Stimulated activated CD8-positive, alpha-beta memory T cell treated with anti-CD3 and anti-CD28 coated beads, Interleukin-7, amount 100 ng/mL, for 24 hours (primary cell): ENCODE measurements at places on chromosomes 6 and 20.

- DNase-seq = no peak
These were observed 89.6 kb upstream of the HS3ST5 start for GRCh38 chr6:114432400-114432799.

DNA sequence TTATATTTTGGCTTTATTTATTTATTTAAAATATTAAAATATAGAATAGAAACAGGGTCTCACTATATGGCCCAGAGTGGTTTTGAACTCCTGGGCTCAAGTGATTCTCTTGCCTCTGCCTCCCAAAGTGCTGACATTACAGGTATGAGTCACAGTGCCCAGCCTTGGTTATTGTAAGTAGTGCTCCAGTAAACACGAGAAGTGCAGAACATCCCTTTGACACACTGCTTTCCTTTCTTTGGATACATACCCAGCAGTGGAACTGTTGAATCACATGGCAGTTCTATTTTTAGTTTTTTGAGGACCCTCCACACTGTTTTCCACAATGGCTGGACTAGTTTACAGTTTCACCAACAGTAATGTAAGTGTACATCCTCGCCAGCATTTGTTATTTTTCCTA, 203.9 kb downstream of the PHF3 start:
- DNase-seq = no peak

- DNase-seq = no peak
These were observed 7.2 kb downstream of the HINT3 start for GRCh38 chr6:125963817-125964216.

- DNase-seq = no peak
These were observed 4.9 kb upstream of the PDYN start for GRCh38 chr20:1998715-1999114.

DNA sequence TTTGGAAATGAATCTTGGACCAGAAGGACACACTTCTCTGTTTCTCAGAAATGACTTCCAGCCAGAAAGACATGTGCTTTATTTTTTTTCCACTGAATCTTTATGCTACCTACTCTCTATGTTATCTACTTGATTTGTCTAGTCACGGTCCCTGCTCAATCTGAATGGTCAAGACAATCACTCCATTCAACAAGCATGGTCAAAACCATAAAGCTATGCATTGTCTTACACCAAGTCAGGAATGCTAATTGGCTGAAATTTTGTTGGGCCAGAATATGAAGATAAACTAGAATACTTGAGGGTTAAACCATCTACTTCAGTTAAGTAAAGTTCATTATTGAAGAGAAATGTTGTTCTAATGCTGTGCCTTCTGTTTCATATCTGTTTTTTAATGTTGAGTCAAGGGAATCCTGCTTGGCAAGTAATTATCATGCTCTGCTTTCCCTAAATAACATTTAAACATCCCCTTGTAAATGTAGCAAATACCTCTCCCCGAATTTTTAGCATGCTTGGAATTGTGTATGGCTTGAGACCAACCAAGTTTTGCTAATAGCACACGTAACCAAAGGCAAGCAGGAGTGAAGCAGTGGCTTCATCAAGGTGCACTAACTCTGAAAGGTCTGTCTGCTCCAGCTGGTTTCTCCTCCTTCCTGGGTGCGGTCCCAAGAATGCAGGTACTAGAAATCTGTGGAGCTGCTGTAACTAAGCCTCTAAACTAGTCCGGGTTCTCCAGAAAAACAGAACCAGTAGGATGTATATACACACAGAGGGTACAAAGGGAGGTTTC, 190.3 kb upstream of the CDYL start:
- DNase-seq = no peak

- no peak for DNase-seq
These were observed 53.7 kb downstream of the PPP1R16B start for GRCh38 chr20:38859070-38859690.

DNA sequence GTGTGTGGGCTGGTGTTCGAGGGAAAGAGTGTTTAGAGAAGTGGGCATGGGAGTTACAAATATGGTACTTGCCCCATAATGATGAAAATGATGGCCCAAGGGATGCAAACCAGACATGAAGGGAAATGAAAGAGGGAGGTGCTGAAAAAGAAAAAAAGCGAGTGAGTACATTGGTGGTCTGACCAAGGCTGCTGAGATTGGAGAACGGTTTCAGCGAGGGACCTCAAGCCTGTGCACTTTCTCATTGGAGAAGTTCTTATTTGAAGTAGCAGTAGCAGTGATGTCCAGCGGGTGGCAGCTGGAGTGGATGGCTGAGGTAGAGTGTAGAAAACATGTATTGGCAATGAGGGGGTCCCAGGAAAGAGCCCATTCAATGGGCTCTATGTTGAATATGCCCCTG, 54.8 kb downstream of the TNFAIP3 start:
- DNase-seq = no peak

DNA sequence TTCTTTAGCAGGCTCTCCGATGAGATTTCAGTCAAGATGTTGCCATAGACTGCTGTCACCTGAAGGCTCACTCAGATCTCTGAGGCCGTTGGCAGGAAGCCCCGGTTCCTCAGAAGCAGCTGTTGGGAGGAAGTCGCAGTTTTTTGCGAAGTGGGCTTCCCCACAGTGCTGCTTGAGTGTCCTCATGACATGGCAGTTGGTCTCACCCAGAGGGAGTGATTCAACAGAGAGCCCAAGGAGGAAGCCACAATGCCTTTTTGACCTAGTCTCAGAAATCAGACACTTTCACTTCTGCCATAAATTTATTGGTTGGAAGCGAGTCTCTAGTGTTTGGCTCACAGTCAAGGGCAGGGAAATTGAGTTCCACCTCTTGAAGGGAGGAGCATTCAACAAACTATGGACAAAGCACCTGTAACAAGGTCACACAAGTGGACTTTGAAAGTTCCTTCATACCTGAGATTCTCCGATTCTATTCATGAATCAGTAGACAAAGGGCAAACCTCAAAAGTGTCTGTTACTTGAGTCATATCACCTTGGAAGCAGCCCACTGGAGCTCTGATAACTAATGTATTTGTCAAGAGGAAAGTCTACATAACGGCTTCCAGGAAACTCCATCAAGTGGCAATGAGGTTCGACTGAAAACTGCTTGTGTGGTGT, 208.3 kb downstream of the TASP1 start:
- no peak for DNase-seq
